ENCODE measurements at places on chromosomes 1 and 21.

DNA sequence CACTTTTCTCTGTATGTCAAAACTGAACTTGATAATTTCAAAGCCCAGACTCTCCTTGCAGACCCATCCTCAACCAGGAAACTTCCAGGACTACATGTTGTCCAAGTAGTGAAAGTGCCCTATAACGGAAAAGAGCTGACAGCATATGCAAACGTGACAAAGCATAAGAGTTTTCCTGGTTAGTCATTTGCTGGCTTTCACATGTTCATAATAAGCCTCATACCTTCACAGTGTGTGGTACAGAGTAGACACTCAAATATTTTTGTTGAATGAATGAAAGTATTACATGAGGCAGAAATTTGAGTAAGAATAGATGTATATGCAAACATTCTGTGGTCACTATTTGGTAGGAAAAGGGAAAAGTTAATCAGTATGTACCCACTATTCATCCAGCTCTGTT lies 473.3 kb downstream of the MRPL39 start:
- peak; percentile 3 for DNase-seq

GRCh38 chr1:206449565-206449964 lies 20.7 kb upstream of the IKBKE start:
- DNase-seq, result no peak

GRCh38 chr1:213891989-213892902 lies 95.5 kb upstream of the PROX1 start:
- no peak for DNase-seq

- peak; percentile 43 for DNase-seq
Measured at GRCh38 chr1:20250340-20250989, 40.2 kb upstream of the VWA5B1 start.

- DNase-seq, result peak; percentile 91
Measured at GRCh38 chr1:37471345-37472231, 2.8 kb upstream of the ZC3H12A start.

GRCh38 chr1:151982300-151983005 lies 11.2 kb downstream of the S100A10 start:
- no peak for DNase-seq

Measured in cardiac fibroblast (primary cell).